Occipital lobe (tissue), 3 donors: ENCODE measurements at places on chromosomes 13 and 19.

DNA sequence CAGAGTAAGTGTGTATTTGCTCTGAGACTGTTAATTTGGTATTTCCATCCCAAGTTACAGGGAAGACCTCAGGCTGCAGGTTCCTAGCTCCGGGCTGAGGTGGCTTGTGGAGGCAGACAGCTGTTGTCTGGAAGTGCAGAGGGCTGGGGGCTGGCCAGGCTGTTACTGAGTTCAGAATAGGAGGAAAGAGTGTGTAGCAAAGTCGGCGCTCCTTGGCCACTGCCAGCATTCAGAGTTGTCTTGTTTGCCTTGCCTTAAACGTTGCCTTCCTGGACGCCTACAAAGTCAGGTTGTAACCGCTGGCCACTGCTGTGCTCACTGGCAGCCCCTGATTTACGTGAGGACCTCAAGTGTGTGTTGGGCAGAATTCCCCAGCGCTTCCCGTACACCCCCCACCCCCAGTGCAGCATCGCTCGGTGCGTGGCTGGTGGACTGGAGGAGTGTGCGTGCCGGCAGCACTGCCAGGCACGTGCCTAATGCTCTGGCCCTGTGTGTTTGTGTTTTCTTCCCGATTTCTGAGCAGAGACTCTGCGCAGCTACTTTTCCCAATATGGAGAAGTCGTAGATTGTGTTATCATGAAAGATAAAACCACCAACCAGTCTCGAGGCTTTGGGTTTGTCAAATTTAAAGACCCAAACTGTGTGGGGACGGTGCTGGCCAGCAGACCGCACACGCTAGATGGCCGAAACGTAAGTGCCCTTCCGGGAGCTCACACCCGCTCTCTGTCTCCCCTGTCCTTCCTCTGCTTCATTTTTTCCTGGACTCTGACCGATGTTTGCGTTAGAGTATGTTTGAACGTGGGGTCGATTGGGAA, 10.5 kb downstream of the DAZAP1 start:
- no peak for DNase-seq

GRCh38 chr13:47508527-47509228, 492.4 kb downstream of the SUCLA2 start:
- DNase-seq = no peak

DNA sequence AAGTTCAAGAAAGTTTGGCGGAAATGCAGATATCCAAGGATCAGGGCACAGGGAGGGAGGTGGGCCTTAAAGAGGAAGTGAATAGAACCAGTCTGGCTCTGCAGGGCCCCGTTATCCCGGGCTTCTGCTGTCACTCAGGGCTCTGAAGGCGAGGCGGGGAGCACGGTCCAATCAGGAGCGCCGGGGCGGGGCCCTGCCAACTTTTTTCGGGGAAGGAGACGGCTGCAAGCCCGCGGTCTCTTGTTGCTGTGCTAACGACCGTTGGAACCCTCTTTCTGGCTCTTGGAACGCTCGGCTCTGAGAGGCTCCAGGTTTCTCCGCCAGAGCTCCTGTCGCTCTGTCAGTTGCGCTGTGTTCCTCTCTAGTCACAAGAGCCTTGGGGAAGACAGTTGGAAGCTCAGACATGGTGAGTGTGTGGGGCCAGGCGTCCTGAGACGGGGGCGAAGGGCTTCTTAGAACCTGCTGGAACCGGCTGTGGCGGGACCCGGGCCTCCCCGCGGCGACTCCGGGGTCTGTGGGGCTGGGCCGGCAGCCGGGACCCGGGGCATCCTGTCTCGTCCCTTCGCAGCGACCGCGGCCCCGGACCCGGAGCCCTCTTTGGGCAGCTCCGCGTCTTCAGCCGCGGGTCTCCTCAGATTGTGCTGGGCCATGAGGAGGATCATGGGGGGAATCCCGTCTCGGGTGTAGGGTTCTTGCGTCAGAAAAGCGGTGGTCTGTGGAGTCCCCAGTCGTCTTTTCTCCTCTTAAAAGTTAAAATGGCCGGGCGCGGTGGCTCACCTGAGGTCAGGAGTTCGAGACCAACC, 27.7 kb downstream of the ZNF844 start:
- peak; percentile 28 for DNase-seq

GRCh38 chr13:104382951-104383350, 1316.7 kb upstream of the SLC10A2 start:
- DNase-seq = no peak

DNA sequence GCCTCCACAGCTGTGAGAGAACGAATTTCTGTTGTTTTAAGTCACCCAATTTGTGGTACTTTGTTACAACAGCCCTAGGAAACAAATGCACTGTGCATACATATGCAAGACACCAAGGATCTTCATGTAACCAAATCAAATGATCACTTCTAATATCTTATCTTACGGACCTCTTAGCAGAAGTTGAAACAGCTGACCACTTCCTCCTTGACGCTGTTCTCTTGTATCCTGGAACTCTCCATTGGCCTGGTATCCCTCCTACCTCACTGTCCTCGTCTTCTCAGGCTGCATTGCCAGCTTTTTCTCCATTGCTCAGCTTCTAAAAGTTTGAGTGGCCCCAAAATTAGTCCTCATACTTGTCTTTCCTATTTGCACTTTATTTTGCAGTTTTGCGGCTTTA, 200.4 kb downstream of the DLEU7 start:
- DNase-seq = no peak

- no peak for DNase-seq
Observed at GRCh38 chr13:109226631-109227030, 559.8 kb downstream of the IRS2 start.

DNA sequence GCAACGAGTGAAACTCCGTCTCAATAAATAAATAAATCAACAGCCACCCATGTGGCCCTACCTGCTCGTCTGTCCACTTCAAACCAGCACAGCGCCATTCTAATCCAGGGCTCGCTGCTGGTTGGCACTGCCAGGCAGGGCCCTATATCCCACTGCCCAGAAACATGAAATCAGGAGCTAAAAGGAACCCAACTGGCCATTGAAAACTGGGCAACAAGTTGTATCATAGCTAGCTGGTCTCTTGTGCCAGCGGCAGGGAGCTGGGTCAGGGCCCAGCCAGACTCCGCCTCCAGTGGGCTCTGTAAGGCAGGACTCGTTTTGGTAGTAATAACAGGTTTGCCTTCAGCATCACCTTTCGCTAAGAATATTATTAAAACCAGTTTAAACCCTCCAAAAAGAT, 39.3 kb downstream of the GGACT start:
- DNase-seq = no peak

GRCh38 chr13:62320129-62321108, 904.8 kb upstream of the PCDH20 start:
- no peak for DNase-seq

DNA sequence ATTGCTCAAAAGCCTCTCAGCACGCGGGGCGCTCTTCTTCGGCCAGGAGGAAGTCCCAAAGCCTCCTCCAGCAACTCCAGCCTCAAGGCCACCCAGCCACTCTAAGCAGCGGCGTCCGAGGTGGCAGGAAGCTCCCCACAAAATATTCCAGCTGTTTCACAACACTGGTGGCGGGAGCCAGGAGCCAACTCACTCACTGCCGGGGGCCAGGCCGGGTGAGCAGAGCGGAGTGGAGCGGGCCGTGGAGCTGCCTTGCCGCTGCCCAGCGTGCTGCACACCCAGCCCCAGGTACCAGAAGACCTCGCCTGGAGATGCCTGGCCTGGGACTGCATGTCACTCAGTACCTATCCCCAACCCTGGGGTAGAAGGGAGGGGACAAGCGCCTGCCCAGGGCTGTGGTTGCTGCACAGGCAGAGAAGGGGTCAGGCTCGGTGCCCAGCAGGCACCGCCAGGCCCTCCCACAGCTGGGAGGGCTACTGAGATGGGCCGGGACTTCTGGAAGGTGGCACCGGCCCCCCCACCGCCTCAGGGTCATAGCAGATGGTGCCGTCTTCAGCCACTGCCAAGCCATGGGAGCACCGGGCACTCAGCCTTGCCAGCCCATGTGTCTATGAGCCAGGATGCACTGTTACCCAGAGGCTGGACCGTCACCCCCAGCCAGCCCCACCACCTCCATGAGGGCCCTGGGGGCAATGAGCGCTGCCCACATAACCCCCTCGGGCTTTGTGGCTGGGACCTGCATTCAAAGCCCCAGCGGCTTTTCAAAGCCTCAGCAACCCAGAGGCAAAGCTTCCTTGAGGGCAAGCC, 59.2 kb downstream of the MLLT1 start:
- no peak for DNase-seq
